ENCODE measurements at places on chromosomes 1 and 21.

DNA sequence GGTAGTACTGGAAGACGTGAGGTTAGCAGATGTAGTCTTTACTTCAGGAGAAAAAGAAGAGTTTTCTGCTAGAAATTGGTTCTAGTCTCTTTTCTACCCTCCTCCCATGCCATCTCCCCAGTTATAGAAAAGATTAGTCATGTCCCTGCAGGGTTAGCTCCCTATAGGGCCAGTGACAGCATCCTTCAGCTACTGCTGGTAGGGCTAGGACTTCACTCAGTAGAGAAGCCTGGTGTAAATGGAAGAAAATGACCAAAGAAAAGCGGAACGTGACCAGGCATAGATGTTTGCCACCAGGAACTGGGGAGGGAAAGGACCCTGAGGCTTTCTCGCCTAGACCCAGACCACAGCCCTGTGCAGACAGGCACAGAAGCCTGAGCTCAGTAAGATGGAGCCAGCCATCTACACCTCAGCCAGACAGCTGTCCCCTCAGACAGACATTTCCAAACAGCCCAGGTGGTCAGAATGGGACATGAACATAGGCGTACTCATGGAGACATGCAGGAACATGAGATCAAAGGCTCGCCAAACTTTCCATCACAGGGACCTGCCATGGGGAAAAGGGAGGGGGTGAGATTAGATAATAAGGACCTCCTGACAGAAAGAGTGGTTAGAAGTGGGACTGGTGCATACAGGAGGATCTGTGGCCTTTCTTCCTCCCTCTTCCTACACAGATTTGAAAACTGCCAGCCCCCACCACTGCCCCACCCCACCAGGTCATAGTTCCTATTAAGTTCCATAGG, 23.5 kb upstream of the SLAMF9 start:
- DNase-seq: no peak

- DNase-seq: no peak
Measured at GRCh38 chr1:62926681-62927252, 142.8 kb downstream of the ATG4C start.

GRCh38 chr1:233240371-233240770, 55.2 kb downstream of the PCNX2 start:
- no peak for DNase-seq

DNA sequence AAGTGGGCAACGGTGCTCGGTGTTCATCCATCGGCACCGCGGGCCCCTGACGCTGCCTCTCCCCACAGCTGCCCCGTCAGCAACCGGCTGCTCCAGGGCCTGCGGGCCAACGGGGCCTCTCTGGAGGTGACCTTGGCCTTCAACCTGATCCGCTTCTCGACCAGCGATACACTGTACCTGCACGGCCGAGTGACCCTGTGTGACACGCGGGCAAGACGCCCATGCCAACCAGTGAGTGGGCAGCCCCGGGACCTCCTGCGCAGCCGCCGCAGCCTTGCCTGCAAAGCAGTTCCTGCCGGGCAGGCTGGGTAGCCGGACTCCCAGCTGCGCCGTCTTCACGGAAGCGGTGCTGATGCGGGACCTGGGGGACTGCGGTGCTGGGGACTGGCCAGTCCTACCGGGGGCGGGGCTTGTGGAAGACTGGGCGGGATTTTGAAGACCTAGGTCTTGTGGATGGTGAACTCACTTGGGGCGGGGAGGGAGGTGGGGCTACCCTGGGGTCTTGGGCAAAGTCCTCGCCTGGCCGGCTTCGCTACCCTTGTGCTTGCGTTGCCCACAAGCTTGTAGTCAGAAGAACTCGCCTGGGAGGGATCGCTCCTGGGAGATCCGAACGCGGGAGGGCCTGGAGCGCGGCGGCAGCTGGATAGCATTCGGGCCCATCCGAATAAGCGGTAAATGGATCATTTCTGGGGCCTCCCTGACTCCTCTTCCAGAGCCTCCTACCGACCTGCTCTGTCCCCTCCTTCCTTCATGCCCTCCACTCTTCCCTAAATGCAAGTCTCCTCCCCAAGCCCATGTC, 8.8 kb upstream of the CEP85 start:
- DNase-seq: peak; percentile 55
